ENCODE measurements at places on chromosomes 13 and 19.

DNA sequence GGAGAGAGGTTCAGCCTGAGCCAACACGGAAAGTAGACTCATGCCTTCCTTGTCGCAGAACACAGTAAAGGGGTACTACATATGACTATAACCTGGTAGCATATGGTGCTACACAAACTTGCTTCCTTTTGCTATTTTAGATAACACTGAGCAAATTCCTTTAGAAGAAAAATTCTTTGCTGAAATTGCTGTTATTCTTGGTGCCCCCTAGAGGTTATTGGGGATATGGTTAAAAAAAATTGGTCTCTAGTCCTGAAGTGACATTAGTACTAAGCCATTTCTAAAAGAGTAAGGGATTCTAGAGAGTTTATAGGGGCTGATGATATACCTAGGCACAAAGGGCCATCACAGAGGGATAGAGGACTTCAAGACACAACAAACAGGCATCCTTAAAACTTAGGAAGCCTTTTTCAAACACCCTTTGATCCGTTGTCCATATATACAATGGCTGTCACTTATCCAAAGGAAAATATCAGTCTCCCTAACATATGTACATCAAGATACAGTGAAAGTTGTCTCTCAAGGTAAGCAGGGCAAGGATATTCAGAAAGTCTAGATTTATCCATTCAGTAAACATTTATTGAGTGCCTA, 13.9 kb upstream of the HS6ST3 start:
- no peak for DNase-seq

- DNase-seq: no peak
Observed at GRCh38 chr13:75135325-75135825, 346.6 kb downstream of the TBC1D4 start.

GRCh38 chr13:77919921-77920294, 1.3 kb upstream of the EDNRB start:
- no peak for DNase-seq

DNA sequence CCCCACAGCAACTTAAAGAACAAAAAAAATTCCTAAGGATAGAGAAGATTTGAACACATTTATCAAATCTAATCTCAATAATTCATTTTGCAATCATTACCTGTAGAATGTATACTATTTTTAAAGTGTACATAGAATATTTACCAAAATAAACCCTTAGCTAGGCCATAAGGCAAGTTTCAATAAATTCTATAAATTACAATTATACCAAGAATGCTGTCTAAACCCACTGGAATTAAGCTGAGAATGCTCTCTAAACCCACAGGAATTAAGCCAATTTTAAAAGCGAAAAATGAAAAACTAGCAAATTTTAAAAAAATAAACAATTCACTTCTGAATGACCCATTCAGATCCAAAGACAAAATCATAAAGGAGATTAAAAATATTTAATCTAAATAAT, 540.4 kb upstream of the NBEA start:
- DNase-seq: no peak

DNA sequence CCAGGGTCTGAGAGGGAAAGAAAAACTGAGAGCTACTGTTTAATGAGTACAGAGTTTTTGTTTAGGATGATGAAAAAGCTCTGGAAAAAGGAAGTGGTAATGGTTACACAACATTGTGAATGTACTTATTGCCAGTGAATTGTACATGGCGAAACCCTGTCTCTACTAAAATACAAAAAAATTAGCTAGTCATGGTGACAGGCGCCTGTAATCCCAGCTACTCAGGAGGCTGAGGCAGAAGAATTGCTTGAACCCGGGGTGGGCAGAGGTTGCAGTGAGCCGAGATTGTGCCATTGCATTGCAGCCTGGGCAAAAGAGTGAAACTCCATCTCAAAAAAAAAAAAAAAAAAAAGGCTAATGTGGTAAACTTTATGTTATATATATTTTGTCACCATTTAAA, 96.3 kb downstream of the VWA8 start:
- no peak for DNase-seq

DNA sequence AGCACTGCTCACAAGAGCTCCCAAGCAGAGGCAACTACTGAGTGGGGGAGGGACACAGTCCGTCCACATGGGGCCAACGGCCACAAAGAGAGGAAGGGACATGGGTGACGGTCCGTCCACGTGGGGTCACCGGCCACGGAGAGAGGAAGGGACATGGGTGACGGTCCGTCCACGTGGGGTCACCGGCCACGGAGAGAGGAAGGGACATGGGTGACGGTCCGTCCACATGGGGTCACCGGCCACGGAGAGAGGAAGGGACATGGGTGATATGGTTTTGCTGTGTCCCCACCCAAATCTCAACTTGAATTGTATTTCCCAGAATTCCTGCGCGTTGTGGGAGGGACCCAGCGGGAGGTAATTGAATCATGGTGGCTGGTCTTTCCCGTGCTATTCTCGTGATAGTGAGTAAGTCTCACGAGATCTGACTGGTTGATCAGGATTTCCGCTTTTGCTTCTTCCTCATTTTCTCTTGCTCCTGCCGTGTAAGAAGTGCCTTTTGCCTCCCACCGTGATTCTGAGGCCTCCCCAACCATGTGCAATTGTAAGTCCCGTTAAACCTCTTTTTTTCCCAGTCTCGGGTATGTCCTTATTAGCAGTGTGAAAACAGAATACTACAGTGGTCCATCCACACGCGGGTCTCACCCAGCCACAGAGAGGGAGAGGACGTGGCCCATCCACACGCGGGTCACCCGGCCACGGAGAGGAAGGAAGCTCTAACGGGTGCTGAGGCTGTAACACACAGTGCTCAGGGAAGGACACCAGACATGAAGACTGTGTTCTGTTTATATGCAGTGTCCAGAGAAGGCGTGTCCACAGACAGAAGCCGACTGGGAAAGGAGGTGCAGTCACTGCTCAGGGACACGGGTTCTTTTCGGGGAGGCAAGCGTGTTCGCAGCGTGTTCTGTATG, 48.5 kb downstream of the GAS6 start:
- DNase-seq: no peak

DNA sequence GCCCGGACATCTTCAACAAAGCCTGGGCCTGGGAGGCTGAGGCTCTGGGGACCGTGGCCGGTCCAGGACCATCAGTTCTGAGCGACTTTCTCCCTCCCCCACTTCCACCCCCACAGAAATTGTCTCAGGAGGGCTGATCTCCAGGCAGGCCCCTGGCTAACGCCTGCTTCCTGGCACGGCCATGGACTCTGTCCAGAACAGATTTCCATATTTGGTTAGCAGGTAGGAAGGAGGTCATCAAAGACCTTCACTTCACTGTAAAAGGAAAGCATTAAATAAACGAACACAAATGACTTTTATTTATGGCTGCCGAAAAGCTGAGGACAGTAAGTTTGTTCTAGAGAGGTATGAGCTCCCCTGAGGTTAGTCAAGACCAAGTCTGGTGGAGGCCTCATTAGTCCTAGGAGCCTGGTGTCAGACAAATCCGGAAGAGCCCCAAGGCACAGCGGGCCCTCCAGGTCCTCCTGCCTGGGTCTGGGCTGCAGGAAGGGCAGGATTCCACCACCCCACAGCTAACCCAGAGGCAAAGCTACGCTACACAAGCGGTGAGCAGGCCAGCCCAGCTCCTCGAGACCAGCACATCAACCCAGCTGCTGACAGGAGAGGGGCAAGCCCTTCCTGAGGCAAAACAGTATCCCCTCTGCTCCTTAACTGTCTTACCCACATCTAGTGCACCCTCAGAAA, 4.6 kb upstream of the PLPP2 start:
- no peak for DNase-seq

GRCh38 chr19:19514215-19514657, 1.1 kb downstream of the TSSK6 start:
- DNase-seq: no peak

GRCh38 chr13:76903544-76904162, 17.4 kb upstream of the KCTD12 start:
- no peak for DNase-seq

- DNase-seq: no peak
Observed at GRCh38 chr13:78238911-78239310, 320.3 kb upstream of the EDNRB start.

GRCh38 chr13:97136418-97136817, 85.7 kb upstream of the MBNL2 start:
- no peak for DNase-seq

GRCh38 chr13:87426742-87427141, 244.4 kb upstream of the SLITRK5 start:
- no peak for DNase-seq

- no peak for DNase-seq
Observed at GRCh38 chr13:114258589-114258988, 22.8 kb upstream of the UPF3A start.

- DNase-seq: no peak
Observed at GRCh38 chr13:36796052-36796451, 23.0 kb upstream of the RFXAP start.

DNA sequence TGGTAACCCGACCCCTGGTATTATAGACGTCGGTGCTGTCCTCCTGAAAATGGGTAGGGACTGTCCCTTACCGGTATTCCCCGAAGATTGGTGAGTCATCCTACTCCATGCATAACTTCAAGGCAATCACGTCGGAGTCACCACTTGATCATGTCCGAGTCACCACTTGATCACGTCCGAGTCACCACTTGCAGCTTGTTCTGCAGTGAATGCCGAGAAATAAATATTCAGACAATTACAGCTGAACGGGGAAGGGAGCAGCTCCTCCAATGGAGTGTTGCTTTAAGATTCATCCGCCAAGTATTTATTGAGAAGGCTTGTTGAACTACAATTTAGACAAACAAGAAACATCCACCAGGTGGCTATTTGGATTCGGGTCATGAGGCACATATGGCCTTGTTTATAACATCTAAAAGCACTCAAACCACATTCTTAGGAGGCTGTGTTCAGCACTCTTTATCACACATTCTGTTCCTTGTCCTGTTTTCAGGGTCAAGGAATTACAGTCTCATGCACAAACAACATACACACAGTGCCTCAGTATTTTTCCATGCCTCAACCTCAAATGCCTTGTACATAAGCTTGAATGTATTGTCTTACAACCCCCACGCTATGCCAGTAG, 43.1 kb downstream of the ZNF726 start:
- no peak for DNase-seq

DNA sequence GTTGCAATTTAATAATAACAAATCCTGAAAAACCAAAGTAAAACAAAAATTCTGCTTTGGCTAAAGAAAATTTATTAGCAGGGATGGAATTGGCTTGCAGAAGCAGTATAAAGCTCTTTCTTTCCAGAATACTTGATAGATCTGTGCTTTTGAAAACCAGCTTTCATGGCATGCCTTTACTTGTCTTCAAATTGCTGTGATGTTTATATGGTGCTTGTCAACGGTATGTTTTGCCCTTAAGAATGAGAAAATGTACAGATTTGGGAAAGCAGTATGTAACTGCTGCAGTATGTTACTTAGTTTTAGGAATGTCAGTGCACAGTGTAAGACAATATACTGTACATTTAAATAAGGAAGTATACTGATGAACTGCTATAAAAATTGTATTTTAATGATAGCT, 120.8 kb upstream of the PCDH20 start:
- no peak for DNase-seq

- DNase-seq: no peak
Observed at GRCh38 chr13:49996161-49996915, 504 bp upstream of the TRIM13 start.

GRCh38 chr19:18278521-18279265, 2.7 kb downstream of the JUND start:
- DNase-seq: no peak

DNA sequence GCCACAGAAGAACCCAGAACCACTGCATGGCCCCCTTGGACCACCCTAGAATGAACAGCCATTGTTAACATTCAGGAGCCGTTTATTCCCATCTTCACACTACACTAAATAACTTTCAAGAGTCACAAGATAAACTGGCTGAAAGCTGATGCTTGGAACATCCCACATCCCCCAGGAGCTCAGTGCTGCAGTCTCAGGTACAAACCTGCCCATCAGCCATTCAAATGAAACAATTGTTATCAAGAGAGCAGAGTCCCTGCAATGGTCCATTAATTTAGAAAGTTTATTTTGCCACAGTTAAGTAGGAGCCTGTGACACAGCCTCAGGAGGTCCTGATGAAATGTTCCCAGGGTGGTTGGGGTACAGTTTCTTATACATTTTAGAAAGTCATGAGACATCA, 123.8 kb upstream of the ZNF91 start:
- no peak for DNase-seq
